ENCODE measurements at places on chromosomes 11 and 22.

GRCh38 chr11:114274637-114275036 is 21.6 kb upstream of the NNMT start:
- no peak for DNase-seq

DNA sequence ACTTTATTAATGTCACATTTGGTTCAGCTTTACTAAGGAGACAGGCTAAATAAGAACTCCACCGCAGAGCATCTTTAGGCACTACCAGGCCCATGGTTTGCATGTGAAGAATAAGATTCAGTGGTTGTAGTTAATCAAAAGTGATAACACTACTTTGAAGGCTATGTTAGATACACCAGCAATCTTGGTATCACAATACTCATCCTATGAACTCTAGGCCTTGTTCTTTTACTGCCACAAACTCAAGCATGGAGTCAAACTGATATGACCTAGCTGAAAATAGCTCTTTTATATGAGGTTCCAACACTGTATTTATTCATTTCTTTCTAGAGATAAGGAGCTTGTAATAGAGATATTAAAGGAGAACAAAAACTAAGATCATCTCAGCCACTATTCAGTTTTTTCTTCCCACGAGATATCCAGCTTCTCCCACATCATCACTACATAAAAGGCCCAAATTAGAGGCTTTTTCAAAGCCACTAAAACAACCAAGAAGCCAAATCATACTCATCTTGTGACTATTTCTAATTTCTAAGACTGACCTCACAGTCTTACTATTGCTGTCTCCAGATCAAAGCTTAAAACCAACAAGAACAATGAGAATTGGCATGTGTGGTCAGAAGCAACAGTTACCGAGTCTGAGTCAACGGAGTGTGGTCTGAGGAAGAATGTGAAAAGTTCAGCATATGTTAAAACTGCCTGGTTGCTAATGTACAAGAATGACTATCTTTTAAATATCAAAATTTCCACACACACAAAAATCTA is 25.1 kb upstream of the GUCY1A2 start:
- no peak for DNase-seq

GRCh38 chr11:45512471-45513148 is 152.8 kb downstream of the CHST1 start:
- DNase-seq, result no peak

DNA sequence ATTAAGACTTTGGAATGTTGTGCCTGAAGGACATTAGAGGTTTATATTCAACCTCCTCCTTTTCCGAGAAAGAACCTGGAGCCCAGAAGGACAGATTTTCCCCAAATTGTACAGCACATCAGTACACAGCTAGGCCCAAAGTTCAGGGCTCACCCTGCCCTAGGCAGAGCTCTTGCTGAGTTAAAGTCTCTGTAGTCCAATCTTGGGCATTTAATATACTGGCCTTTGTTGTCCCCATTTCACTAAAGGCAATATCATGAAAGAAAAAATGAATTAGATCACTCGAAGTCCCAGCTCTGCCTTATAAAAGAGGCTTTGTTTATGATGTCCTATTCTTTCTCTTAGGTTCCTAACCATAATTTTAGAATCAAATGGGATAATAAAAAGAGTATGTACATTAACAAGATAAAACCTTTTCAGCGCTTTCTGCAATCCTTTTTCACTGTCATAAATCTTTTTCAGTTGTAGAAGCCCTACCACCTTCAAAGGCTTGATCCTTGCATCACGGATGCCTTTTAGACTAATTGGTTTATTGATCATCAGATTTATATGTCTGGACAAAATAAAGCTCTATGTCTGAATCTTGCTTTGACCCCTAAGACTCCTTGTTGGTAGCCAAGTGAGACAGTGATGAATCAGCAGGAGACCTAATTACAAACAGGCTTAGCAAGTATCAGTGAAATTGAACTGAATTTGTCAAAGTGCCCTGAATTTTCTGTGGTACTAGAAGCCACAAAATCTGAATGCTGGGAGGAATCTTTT is 39.8 kb downstream of the RELT start:
- DNase-seq, result no peak

DNA sequence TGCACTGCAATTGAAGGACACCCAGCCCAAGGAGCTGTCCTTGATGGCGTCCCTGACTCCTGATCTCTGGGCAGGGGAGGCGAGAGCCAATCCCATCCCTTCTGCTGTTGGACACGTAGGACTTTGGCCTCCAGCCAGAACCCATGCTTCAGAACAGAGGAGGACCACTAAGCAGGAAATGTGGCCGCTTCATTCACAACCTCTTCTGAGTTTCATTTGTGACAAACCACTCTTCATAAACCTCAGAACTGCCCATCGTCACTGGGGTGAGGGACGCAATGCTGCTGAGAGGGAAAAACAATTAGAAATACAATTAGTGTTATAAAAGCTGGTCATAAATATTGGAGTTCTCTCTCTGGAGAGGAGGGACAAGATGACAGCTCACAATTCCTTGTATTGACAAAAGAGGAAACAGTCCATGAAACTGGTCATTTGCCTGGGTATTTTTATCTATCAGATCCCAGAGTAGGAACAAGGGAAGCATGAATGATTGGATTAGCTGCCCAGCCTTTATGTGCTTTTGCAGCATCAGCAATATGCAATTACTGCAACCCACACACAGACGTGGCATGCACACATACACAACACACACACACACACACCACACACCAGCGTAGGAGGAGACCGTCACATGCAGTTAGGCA is 216.5 kb upstream of the CADM1 start:
- no peak for DNase-seq

DNA sequence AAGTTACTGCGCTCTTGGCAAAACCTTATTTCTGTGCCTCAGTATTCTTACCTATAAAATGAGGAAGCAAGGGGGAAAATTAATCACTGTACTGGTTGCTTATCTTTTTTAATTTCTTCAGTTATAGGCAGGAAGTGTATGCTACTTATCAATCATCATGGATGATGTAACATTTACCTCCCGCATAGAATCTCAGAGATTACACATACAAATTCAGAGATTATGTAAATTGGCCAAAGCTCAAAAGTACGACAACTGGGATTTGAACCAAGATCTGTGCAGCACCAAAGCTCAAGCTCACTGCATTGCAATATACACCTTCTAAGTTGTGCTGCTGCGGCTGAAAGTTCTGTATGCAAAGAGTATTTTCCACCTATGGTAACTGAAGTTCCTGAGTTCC is 83.0 kb downstream of the PDHX start:
- no peak for DNase-seq

DNA sequence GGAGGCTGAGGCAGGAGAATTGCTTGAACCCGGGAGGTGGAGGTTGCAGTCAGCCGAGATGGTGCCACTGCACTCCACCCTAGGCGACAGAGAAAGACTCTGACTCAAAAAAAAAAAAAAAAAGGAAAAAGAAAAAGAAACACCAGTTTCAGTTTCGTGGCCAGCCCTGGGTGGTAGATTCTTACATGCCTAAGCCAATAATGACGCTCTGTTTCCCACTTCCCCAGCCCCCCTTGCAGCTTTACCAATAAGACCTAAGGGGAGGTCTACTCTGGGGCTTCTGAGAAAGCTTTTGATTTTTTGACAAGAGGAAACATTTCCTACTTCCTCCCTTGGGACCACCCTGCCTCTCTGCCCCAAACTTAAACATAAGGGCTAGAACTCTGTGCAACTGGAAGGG is 30.0 kb upstream of the PTPRJ start:
- DNase-seq, result no peak

DNA sequence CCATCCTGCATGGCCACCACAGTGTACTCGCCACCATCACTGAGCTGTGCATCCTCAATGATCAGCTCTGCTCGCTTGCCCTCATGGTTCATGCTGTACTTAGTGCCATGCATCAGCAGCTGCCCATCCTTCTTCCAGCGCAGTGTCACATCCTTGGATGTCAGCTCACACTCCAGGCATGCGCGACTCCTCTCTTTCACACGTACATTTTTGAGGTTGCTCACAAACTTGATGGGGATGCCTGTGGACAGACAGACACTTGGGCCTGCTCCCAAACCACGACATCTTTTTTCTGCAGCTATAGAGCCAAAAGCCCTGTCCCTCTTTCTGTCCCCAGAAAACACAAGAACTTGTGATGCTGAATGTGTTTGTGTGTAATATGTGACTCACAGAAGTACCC is 10.5 kb downstream of the IGSF22 start:
- no peak for DNase-seq

DNA sequence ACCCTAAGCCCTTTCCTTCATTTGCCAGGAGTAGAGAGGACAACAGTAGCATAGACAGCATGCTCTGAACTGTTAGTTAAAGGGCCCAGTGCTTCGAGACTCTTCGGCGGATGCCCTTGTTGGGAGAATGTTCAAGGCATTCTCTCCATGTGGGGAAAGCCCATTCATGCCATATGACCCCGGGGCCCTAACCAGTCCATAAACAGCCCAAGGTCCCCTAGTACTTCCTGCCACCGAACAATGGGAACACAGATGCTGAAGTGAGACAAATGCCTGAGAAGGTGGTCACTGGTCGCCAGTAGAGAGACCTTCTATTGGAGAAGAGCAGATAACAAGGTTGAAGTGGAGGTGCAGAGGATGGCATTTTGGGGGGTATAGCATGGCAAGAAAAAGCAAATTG is 80.7 kb downstream of the FLI1 start:
- DNase-seq, result no peak

DNA sequence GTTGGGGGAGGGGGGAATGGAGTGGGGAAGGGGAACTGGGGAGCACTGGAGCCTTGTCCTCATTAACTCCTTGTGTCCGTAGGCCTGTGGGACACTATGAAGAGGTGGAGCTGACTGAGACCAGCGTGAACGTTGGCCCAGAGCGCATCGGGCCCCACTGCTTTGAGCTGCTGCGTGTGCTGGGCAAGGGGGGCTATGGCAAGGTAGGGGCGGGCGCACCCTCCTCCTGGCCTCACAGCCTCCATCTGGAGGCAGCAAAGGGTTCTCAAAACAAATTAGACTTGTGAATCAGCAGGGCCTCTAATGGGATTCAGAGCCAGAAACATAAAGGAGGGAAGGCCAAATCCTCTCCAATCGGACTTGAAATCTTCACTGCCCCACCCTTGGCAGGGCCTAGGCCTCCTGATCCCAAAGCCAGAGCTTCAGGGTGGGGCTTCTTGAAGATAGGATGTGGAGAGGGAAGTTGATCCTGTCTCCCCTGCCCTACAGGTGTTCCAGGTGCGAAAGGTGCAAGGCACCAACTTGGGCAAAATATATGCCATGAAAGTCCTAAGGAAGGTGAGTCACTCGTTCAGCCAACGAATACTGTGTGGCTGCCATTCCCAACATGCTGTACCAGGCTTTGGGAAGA is 859 bp downstream of the RPS6KB2 start:
- DNase-seq, result no peak

DNA sequence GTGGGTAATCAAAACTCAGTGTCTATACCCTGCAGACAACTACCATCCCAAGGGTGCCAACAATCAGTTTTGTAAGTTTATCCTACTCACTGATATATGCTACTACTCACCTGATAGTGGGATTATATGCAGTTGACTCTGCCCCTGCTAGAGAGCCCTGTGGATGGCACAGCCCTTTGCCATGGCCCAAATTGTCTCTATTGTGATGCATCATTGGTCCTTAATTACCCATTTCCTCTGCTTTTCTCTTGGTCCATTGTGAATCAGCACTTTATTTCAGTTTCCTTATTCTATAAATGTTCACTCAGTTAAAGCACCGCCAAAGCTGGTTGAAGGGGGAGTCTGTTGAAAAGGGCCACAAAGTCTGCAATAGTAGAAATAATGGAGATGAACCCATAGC is 42.3 kb downstream of the PLAAT5 start:
- DNase-seq, result no peak

GRCh38 chr11:128467041-128467440 is 120.3 kb downstream of the ETS1 start:
- DNase-seq, result no peak

- DNase-seq, result no peak
Measured at GRCh38 chr11:75840522-75840921, 25.5 kb downstream of the UVRAG start.

GRCh38 chr11:47067401-47067800 is 109.3 kb downstream of the ARFGAP2 start:
- no peak for DNase-seq

DNA sequence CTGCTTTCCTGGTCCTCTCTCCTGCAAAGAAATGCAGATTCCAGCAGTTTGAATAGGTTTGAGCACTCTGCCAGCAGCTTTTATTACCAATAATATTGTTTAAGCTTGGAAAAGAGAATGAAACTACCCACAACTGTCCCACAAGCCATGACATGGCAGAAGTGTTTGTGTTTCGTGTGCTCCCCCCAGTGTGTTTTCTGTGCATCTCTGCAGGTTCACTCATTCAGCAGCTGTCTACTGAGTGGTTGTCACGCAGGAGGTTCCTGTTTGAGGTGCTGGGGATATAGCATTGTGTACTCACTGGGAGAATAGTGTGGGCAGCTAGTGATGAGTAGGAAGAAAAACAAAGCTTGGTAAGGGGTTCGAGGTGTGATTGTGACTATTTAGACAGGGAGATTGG is 55.3 kb upstream of the SUSD2 start:
- no peak for DNase-seq

DNA sequence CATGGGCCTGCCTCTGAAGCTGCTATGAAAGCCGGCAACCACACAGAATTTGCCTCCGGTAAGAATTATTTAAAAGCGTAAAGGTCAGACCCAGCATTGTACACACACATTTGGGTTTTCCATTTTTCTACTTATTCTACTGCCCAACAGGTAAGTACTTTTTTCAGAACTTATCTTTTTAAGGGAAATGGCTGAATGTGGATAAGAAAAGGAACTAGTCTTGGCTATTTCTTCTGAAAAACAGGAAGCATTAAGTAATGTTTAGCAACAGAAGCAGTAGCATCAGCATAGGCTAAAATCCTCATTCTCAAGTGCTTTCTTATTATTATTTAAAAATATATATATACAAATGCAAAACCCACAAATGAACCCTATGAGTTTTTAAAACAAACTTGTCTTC is 103.1 kb downstream of the MPPED2 start:
- DNase-seq, result no peak

DNA sequence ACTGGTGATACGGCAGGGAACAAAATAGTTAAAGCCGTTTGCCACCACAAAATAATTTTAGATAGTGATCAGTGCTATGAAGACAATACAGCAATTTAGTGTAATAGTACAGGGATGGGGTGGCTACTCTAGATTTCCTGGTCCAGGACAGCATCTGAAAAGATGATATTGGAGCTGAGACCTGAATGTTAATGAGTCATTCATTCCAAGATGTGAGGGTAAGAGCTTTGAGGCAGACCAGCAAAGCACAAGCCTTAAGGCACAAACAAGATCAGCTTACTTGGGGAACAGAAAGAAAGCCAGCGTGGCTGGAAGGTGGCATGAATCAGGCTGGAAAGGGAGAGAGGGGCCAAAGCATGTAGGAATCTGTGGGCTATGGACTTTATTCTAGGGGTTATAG is 132.3 kb downstream of the TRIM44 start:
- no peak for DNase-seq

GRCh38 chr22:35400501-35400790 is 506 bp downstream of the MCM5 start:
- no peak for DNase-seq

- DNase-seq, result no peak
Measured at GRCh38 chr11:7656704-7657103, 16.6 kb downstream of the CYB5R2 start.

- no peak for DNase-seq
Measured at GRCh38 chr22:41656556-41656955, 32.1 kb downstream of the SNU13 start.

- no peak for DNase-seq
Measured at GRCh38 chr11:30422447-30423278, 99.8 kb downstream of the ARL14EP start.

Data from Ammon's horn (tissue), 1 donor.